ENCODE measurements at places on chromosomes 6 and 20. TPM values are rescaled to one million over a fixed set of nuclear protein-coding genes. Genes with fewer than 3 reads are reported as not detected.

C6orf15 gene
- 21.6 TPM for total RNA-seq

PLEKHG1 gene
- total RNA-seq: 9.9 TPM

OR12D1 gene
- total RNA-seq: not detected

RALGAPA2 gene
- 19.2 TPM for total RNA-seq

DNA sequence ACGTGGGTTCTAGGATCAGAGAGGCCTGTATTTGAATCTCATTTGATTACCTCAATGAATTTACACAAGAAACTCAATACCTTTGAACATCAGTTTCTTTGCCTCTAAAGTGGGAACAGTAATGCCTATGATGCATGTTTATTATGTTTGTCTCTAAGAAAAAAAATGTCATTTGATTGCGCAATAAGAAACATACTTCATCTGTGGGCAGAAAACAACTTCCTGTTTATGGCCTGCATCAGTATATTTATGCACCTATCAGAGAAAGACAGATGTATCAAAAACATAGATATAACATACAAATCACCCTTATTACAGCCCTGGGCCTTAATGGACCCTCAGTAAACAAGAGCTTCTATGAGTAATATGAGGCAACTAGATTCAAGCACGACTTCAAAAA is 516.4 kb upstream of the ARID1B start:
- no peaks in the 10 kb centered on the region for H3K36me3 ChIP-seq
- no peak overlapping the region for H3K4me3 ChIP-seq
- H3K27me3 ChIP-seq: no peaks in the 10 kb centered on the region
- H3K4me1 ChIP-seq: no peaks in the 10 kb centered on the region
- DNase-seq: no peak

DNA sequence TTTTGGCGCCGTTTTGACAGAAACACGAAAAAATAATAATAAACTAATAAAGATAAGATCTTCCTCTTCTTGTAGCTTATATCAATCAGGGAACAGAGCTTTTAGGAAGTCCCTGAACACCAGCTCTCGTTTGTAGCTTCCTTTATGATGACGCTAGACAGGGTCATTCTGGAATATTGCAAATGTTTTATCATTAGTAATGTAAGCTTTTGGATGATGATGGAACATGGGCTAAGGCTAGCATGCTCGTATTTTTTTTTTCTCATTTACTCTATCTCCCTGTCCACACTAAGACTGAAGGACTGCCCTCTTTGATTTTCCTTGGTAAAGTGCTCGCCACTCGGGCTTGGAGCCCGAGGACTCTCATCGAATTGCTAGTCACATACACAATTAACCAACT is 22.1 kb upstream of the POM121L2 start:
- no peaks in the 10 kb centered on the region for H3K27me3 ChIP-seq
- no peak for DNase-seq
- no peak overlapping the region for H3K27ac ChIP-seq
- H3K4me1 ChIP-seq: peaks cover 10% of the 10 kb centered on the region
- no peaks in the 10 kb centered on the region for H3K36me3 ChIP-seq

GRCh38 chr20:59660471-59660870 is 56.1 kb downstream of the PHACTR3 start:
- H3K27ac ChIP-seq: no peak overlapping the region
- H3K27me3 ChIP-seq: peaks cover 61% of the 10 kb centered on the region
- no peak overlapping the region for H3K4me3 ChIP-seq
- no peak for DNase-seq
- H3K4me1 ChIP-seq: no peaks in the 10 kb centered on the region
- no peaks in the 10 kb centered on the region for H3K36me3 ChIP-seq

- H3K27ac ChIP-seq: no peak within 1 kb of the TSS
- H3K4me3 ChIP-seq: no peak within 1 kb of the TSS
- DNase-seq: no peak
- H3K36me3 ChIP-seq: no peaks in the 10 kb centered on the region
- no peaks in the 10 kb centered on the region for H3K27me3 ChIP-seq
- H3K4me1 ChIP-seq: no peaks in the 10 kb centered on the region
Measured at GRCh38 chr6:36023996-36024795, at the start of gene SLC26A8. Gene SLC26A8 (minus strand): TSS chr6:36024641. CDS start chr6:36019707, 4,934 bp downstream.

DNA sequence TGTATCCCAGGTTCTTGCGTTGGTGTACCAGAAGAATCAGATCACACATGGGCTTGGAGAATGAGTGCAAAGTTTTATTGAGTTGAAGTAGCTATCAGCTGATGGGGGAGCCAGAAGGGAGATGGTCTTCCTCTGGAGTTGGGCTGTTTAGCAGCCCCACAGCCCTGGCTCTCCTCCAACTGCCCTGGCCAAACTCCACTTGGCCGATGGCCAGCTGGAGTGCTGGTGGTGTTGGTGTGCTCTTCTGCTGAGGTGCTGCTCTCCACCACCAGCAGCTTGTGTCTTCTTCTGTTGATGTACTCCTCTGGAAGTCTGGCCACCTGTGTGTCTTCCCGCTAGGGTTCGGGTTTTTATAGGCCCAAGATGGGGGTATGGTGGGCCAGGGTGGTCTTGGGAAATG is 172.8 kb downstream of the TINAG start:
- H3K27ac ChIP-seq: no peak overlapping the region
- no peaks in the 10 kb centered on the region for H3K36me3 ChIP-seq
- H3K4me3 ChIP-seq: no peak overlapping the region
- DNase-seq: no peak
- no peaks in the 10 kb centered on the region for H3K4me1 ChIP-seq

DNA sequence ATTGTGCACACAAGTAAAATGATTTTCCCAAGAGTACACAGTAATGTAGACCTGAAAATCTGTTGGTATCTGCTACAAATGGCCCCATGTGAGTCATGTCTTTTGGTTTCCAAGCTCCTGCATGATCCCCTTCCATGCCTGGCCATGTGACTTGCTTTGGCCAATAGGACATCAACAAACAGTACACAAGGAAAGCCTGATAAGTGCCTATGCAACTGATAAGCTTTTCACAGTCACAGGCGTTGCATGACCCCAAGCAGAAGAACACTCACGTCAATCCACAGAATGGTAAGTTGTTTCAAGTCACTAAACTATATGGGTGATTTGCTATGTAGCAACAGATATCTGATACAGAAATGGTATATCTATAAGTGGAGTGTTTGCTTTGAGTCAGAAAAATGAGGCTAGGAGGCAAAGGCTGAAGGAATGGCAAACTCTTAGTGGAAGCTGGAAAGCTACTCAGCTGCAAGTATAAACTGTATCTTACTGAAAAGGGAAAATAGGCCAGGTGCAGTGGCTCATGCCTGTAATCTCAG is 160.1 kb upstream of the BEND3 start:
- H3K4me3 ChIP-seq: no peak overlapping the region
- H3K27ac ChIP-seq: no peak overlapping the region
- H3K4me1 ChIP-seq: no peaks in the 10 kb centered on the region
- no peaks in the 10 kb centered on the region for H3K27me3 ChIP-seq
- no peaks in the 10 kb centered on the region for H3K36me3 ChIP-seq

GRCh38 chr6:20833881-20834515 is 299.7 kb downstream of the CDKAL1 start:
- H3K4me3 ChIP-seq: no peak overlapping the region
- no peaks in the 10 kb centered on the region for H3K27me3 ChIP-seq
- no peaks in the 10 kb centered on the region for H3K4me1 ChIP-seq
- no peak for DNase-seq
- no peak overlapping the region for H3K27ac ChIP-seq
- H3K36me3 ChIP-seq: no peaks in the 10 kb centered on the region

- no peak overlapping the region for H3K4me3 ChIP-seq
- H3K36me3 ChIP-seq: no peaks in the 10 kb centered on the region
- H3K4me1 ChIP-seq: peaks cover 40% of the 10 kb centered on the region
- H3K27me3 ChIP-seq: no peaks in the 10 kb centered on the region
- no peak overlapping the region for H3K27ac ChIP-seq
- DNase-seq: no peak
Measured at GRCh38 chr20:57062241-57062640, 204.2 kb downstream of the BMP7 start.

Measured in PC-9 (cell line).